ENCODE measurements at places on chromosomes 4 and X. TPM values are rescaled to one million over a fixed set of nuclear protein-coding genes. Genes with fewer than 3 reads are reported as not detected.

DNA sequence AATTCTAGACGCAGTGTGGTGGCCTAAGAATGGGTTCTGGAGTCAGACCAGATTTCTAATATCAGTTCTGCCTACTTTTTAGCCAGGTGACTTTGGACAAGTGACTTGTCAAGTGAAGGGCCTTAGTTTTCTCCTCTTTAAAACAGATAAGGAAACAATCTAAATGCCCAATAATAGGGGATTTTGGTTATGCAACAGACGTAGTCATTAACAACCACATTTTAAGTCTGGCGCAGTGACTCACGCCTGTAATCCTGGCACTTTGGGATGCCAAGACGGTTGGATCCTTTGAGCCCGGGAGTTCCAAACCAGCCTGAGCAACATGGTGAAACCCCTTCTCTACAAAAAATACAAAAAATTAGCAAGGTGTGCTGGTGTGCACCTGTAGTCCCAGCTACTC is 2.1 kb upstream of the ZMYM3 start:
- H3K27me3 ChIP-seq = no peaks in the 10 kb centered on the region
- no peak overlapping the region for H3K4me3 ChIP-seq
- peaks cover 14% of the 10 kb centered on the region for H3K4me1 ChIP-seq
- H3K27ac ChIP-seq = no peak overlapping the region

- no peak overlapping the region for H3K27ac ChIP-seq
- H3K36me3 ChIP-seq = no peaks in the 10 kb centered on the region
- no peak overlapping the region for H3K4me3 ChIP-seq
- no peaks in the 10 kb centered on the region for H3K4me1 ChIP-seq
These were observed 39.3 kb downstream of the RNF212 start for GRCh38 chr4:1074077-1074476.

DNA sequence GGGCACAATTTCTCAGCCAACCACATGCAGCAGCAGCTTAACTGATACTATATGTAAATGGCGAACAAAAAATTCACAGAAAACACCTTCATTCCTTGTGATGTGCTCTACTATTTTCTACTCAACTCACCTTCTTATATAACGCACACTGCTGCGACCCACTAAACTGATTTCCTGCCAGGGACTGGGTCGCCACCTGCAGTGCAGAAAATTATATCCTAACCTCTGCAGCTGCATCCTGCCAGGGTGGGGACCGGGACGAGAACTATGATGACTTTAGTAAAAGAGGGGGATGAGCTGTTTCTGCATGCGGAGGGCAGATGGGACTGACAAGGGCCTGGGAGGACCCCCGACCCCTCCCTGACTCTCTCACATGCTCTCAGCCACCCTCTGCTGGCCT is 27.4 kb downstream of the ABLIM2 start:
- no peaks in the 10 kb centered on the region for H3K27me3 ChIP-seq
- no peaks in the 10 kb centered on the region for H3K4me1 ChIP-seq
- DNase-seq = no peak
- no peaks in the 10 kb centered on the region for H3K36me3 ChIP-seq

DNA sequence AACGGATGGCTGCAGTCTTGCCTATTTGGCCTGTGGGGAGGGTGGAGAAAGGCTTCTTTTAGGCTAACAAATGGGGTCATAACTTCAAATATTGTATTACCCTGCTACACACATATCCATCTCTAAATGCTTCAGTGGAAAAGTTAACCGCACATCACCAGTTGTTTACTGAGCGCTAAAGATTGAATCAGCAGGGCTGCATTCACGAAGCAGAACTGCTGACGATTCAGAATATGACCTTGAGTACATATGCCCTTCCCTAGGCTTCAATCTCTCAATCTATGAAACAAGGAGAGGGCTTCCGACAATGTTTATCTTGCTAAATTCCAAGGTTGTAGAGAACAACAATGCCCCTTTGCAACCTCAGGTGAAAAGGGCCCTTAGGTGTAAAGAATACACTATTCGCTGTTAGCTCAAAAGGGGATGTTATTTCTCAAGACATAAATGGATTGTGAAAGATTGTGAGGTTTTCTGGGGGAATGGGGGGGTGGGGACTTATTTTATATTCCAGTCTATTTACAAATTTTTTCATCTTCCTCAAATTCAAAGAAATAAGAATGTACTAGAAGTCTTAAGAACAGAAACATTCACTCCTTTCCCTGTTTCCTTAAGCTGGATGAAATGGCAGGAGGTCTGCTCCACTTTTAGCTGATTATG is 2.6 kb upstream of the ATP6AP2 start:
- no peak for DNase-seq
- no peak overlapping the region for H3K27ac ChIP-seq
- no peaks in the 10 kb centered on the region for H3K27me3 ChIP-seq

GRCh38 chrX:72100824-72101351 is 30.8 kb downstream of the RTL5 start:
- H3K27ac ChIP-seq = no peak overlapping the region
- no peaks in the 10 kb centered on the region for H3K4me1 ChIP-seq
- DNase-seq = no peak
- H3K4me3 ChIP-seq = no peak overlapping the region
- no peaks in the 10 kb centered on the region for H3K36me3 ChIP-seq

GRCh38 chr4:16663732-16664131 is 234.7 kb downstream of the LDB2 start:
- H3K27ac ChIP-seq = peak overlapping the region; percentile 40
- DNase-seq = peak; percentile 68
- peaks cover 9% of the 10 kb centered on the region for H3K4me1 ChIP-seq
- H3K27me3 ChIP-seq = no peaks in the 10 kb centered on the region

- no peaks in the 10 kb centered on the region for H3K4me1 ChIP-seq
- no peaks in the 10 kb centered on the region for H3K27me3 ChIP-seq
- peak overlapping the region; percentile 88 for H3K4me3 ChIP-seq
These were observed 765 bp downstream of the ENOPH1 start for GRCh38 chr4:82430964-82431745.

DNA sequence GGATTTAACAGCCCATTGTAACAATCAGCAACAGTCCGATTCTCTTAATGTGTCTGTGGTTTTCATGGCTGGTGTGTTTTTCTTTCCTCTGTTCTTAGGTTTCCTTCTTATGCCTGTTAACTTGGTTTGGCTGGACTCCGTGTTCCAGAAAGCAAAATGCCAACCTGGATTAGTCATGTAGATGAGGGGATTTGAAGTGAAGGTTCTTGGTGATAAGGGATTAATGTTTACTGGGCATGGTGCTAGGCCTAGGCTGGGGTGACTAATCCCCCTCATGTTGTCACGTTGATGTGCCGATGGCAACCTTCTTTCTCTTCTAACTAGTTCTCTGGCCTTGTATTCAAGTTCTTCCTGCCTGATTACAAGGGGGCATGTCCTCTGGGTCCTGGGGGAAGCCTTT is 85.9 kb downstream of the REPS2 start:
- no peaks in the 10 kb centered on the region for H3K36me3 ChIP-seq
- H3K27ac ChIP-seq = no peak overlapping the region
- no peak overlapping the region for H3K4me3 ChIP-seq
- DNase-seq = no peak

GRCh38 chr4:76384052-76384451 is 36.9 kb downstream of the CCDC158 start:
- no peak overlapping the region for H3K27ac ChIP-seq
- no peaks in the 10 kb centered on the region for H3K36me3 ChIP-seq
- no peaks in the 10 kb centered on the region for H3K4me1 ChIP-seq

DNA sequence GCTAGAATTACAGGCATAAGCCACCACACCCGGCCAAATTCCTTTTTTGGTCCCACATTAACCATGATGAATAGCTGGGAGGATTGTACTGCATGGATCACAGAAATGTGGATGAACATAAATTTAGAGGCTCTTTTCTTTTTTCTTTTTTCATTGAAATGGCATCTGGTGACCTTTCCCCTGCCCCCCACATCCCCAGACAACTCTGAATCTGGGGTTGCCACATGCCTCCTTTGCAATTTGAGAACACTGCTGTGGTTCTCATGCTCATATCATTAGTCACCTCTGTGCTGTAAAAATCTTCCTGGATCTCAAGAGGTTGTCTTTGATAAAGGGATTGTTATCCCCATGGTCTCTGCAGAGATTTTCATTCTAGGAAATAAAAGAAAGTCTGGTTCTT is 22.8 kb upstream of the FMR1NB start:
- H3K36me3 ChIP-seq = no peaks in the 10 kb centered on the region
- no peak for DNase-seq
- no peak overlapping the region for H3K27ac ChIP-seq
- H3K27me3 ChIP-seq = no peaks in the 10 kb centered on the region
- H3K4me1 ChIP-seq = no peaks in the 10 kb centered on the region

GRCh38 chr4:124321364-124321763 is 391.2 kb downstream of the ANKRD50 start:
- no peak overlapping the region for H3K4me3 ChIP-seq
- H3K36me3 ChIP-seq = no peaks in the 10 kb centered on the region
- H3K4me1 ChIP-seq = no peaks in the 10 kb centered on the region
- no peak overlapping the region for H3K27ac ChIP-seq

GRCh38 chr4:1201851-1202525 is 29.6 kb upstream of the SPON2 start:
- no peak for DNase-seq
- H3K36me3 ChIP-seq = no peaks in the 10 kb centered on the region
- no peak overlapping the region for H3K27ac ChIP-seq
- no peaks in the 10 kb centered on the region for H3K27me3 ChIP-seq

DNA sequence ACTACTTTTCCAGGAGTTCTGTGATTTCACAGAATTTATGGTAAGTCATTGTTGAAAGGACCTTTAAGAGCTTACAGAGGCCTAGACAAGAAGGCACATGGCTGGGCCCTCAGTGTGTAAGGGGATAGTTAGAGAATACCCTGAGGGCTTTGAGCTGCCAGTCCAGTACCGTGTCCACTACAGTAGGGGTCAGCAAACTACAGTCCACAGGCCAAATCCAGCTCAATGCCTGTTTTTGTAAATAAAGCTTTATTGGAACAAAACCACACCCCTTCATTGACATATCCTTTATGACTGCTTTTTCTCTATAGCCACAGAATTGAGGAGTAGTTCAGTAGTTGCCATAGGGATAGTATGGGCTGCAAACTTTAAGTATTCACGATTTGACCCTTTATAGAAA is 176.2 kb downstream of the MID1 start:
- no peaks in the 10 kb centered on the region for H3K36me3 ChIP-seq
- no peaks in the 10 kb centered on the region for H3K27me3 ChIP-seq
- H3K4me1 ChIP-seq = no peaks in the 10 kb centered on the region
- no peak overlapping the region for H3K4me3 ChIP-seq

DNA sequence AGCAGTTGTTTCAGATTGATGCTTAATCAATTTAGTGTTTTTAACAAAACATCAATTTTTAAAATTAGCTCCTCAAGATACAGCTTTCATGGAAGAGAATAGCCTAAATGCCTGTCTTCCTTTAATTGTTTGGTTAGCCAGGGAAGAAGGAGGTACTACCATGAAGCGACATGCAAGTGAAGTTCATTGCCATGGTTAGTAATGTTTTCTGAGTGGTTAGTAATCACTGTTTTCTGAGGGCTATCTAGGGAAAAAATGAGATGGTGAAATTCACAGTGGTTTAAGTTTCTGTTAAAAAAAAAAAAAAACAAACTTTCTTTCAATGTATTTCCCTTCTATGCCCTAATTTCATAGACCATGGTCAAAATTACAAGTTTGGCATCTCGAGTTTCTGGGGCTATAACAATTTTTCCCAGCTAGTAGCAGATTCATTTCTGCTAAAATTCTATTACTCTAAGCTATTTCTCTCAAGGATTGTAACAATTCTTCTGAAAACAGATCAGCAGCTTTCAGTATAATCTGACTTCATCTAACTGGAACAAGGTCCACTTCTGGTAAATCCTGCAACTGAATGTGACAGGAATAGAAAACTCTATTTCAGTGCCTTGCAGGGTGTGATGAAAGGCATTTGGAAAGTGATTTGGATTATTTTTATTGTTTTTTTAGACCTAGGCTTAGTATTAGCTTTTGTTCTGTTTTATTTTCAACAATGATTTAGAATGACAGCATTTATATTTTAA is 157.0 kb downstream of the PCDH18 start:
- no peak overlapping the region for H3K27ac ChIP-seq
- H3K36me3 ChIP-seq = no peaks in the 10 kb centered on the region
- H3K4me1 ChIP-seq = no peaks in the 10 kb centered on the region
- DNase-seq = no peak
- no peak overlapping the region for H3K4me3 ChIP-seq

DNA sequence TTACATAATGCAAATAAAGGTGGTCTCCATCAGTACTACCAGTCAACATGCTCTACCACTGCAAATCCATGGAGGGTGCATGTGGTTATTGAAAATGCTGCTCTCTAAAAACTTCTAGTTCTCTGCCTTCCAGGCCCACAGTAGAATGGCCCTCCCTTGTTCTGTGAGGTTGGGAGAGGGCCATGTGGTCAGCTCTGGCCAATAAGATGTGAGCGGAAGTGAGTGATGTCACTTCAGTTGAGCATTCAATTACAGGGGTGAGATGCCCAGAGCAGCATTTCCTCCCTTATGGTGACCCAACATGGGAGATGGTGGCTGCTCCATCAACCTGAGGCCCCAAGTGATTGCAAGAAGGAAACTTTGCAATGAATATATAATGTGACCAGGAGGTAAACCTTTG is 148.8 kb downstream of the CPEB2 start:
- no peaks in the 10 kb centered on the region for H3K27me3 ChIP-seq
- H3K27ac ChIP-seq = no peak overlapping the region
- no peak overlapping the region for H3K4me3 ChIP-seq
- DNase-seq = no peak
- H3K36me3 ChIP-seq = no peaks in the 10 kb centered on the region

- H3K27ac ChIP-seq = no peak overlapping the region
- no peak overlapping the region for H3K4me3 ChIP-seq
- no peaks in the 10 kb centered on the region for H3K36me3 ChIP-seq
These were observed 52.1 kb downstream of the SPIN3 start for GRCh38 chrX:56943264-56943663.

TGIF2LX gene
- not detected for total RNA-seq

NRK gene
- total RNA-seq = not detected

GPR82 gene
- total RNA-seq = not detected

CLDN22 gene
- not detected for total RNA-seq

FBXL5 gene
- total RNA-seq = 59.7 TPM

GPR50 gene
- total RNA-seq = not detected

SGMS2 gene
- 4.3 TPM for total RNA-seq

USP26 gene
- not detected for total RNA-seq

TMEM192 gene
- 9.9 TPM for total RNA-seq

TCEAL2 gene
- total RNA-seq = 0.28 TPM

MAGEA1 gene
- total RNA-seq = not detected

CT83 gene
- total RNA-seq = not detected

Data from A673 (cell line).